ENCODE measurements at places on chromosomes 16 and 17.

DNA sequence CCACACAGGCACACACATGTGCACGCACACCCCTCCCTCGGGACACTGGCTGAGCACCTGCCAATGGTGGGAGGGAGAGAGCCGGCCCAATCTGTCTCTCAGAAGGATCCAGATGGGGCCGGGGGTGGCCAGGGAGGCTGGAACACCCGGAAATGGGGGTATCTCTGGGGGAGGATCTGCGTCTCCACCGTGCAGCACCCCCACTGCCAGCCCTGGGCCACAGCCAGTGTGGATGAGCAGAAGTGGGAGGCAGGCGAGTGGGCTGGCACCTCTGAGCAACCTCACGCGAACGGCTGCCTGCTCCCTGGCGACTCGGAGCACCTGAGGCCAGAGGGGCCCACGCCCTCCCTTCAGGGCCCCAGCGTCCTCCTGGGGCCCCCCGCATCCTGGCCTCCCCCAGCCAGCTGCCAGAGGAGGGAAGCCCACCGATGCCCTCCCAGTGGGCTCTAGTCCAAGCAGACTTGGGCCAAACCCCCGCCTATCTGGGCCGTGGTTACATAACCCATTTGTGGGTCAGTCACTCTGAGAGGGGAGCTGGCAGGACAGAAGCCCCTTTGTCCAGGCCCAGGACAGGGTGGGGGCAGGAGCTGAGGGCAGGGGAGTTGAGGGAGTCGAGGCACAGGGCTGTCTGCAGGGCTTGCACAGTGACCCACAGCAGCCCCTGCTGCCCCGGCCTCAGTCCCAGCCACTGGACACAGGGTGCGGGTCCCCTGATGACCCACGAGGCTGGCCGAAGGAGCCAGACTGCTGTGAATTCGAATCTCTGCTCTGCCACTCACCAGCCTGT is 5.6 kb downstream of the CASKIN1 start:
- DNase-seq = no peak

GRCh38 chr17:7213895-7214299 is 5.7 kb downstream of the DLG4 start:
- peak; percentile 72 for DNase-seq

DNA sequence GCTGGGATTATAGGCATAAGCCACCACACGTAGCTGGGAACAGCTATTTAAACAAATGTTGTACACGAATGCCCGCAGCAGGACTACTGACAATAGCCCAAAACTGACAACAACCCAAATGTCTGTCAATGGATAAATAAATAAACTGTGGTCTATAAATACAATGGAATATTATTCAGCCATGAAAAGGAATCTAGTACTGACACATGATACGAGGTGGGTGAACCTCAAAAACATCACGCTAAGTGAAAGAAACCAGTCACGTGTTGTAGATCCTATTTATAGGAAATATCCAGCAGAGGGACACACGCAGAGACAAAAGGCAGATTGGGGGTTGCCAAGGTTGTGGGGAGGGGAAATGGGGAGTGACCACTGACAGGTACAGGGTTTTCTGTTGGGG is 390.0 kb upstream of the TNRC6C start:
- DNase-seq = no peak

GRCh38 chr16:88595921-88596320 is 25.7 kb downstream of the ZC3H18 start:
- DNase-seq = no peak

GRCh38 chr17:1143573-1143972 is 36.2 kb downstream of the ABR start:
- DNase-seq = no peak

- no peak for DNase-seq
Observed at GRCh38 chr17:57550016-57550415, 195.1 kb downstream of the CCDC182 start.

GRCh38 chr17:42422958-42423712 is at the start of gene CAVIN1:
CAVIN1 (minus strand) TSS chr17:42423256; CDS start chr17:42423097, 159 bp downstream.
- DNase-seq = peak; percentile 85

DNA sequence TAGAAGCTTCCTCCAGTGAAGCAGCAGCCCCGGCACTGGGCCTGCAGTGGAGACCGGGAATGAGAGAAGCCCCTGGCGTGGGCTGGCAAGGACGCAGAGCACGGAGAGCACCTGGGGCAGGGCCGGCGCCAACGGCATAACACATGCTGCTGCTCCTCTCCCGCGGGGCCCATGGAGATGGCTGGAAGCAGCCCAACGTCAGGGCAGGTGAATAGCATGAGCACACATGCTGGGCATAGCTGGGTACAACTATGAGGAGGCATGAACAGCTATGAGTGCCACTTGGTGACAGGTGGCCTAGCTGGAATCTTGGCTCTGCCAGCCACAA is 46.4 kb downstream of the IRF8 start:
- no peak for DNase-seq

DNA sequence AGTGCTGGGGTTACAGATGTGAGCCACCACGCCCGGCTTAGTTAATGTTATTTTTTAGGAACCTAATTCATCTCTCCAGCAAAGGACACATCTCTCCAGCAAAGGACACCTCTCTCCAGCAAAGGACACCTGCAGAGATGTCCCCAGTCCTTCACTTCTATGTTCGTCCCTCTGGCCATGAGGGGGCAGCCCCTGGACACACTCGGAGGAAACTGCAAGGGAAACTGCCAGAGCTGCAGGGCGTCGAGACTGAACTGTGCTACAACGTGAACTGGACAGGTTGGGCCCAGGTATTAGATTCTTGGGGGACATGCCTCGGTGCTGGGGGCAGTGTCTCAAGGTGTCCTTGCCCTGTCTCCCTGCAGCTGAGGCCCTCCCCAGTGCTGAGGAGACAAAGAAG is 4.7 kb downstream of the PFAS start:
- DNase-seq = peak; percentile 13

DNA sequence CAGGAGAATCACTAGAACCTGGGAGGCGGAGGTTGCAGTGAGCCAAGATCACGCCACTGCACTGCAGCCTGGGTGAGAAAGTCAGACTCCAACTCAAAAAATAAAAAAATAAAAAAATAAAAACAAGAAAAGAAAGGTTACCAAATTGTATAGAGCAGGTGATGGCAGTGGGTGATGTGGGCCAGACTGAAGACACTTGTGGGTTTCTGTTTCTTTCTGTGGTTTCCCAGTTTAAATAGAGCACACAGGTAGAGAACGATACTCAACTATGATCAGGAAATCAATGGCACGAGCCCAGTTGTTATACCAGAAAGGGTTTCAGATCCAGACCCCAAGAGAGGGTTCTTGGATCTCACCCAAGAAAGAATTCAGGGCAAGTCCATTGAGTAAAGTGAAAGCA is 32.6 kb downstream of the NUBP1 start:
- no peak for DNase-seq

- DNase-seq = no peak
Observed at GRCh38 chr16:19212059-19212458, 44.0 kb downstream of the SYT17 start.

GRCh38 chr17:45302649-45303173 is 14.1 kb downstream of the MAP3K14 start:
- DNase-seq = no peak

DNA sequence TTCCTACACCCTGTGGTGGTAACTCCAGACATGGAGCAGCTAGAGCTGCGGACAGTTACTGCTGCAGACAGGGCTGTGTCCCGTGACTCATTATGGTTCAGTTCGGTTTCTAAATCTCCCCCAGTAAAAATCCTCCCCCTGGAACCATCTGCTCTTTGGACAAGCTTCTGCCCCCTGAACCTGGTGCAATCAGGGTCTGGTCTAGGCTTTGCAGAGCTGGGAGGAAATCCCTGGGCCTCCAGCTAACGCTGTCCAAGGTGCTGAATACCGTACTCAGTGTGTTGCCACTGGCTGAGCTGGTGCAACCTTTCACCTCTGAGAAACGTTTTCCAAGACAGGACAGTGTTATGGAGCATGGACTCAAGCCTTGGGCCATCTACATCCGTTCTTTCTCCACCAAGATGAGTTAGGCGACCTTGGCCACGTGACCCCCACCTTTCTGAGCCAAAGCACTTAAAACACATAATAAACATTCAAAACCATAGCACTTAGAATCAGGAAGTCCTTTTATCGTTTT is 142.0 kb downstream of the CPPED1 start:
- DNase-seq = peak; percentile 6

DNA sequence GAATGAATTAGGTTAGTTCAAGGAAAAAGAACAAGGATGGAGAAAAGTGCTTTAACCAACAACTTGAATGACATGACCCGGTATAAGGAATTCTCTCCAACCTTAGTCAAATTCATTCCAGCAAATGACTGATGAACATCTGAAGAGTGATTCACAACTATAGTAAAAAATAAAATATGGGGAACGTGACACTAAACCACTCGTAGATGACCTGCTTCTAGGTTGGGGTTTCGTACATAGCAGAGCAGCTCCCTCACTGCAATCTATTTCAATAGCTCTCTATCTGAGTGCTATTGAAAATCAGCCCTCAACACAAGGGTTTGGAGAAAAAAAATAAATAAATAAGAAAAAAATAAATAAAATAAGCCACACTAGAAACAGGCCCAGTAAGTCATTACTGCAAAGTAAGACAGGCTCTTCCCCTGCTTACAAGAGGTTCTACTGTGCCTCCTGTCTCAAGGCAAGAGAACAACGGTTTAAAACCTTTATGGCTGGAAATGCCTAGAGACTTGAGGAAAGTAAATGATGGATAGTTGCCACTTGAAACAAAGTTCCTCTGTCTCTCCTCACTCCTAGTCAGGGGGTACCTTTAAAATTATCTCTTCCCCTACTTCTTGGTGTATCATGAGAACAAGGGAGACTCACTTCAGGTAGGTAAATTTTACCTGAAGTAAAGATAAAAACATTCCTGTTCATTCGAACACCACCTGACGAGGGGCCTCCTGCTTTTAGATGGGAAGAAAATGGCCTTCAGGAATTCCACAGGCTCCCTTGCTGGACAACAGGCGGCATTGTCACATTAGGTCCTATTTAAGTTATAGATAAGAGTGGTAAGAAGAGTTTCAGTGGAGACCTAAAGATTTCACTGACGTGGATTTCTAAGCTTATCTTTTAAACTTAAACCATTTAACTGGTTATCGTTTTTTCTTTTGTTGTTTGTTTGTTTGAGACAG is 20.5 kb downstream of the COG7 start:
- DNase-seq = no peak

DNA sequence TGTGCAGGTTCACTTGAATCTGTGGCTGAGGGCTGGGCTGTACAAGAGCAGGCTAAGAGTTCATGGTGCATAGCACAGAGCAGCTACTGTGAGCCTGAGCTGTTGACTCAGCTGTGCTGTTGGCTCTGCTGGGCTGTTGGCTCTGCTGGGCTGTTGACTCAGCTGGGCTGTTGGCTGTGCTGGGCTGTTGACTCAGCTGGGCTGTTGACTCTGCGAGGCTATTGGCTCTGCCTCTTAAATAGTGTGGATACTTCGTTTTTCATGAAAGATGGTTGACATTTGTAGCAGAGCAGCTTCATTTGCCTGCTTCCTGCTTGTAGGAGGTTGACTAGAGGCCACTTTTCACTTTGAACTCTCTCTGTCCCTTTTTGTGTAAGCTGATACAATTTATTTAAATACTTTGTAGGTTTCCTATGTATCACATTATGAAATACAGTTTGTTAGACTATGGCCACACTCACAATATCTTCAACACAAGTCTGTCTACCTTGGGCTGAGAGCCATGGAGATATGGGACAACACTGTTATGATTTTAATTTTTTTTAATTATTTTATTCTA is 40.3 kb upstream of the CCNF start:
- DNase-seq = no peak

- DNase-seq = no peak
Observed at GRCh38 chr17:55664287-55664686, 58.4 kb downstream of the TMEM100 start.

- no peak for DNase-seq
Observed at GRCh38 chr16:12704492-12705111, 99.1 kb downstream of the CPPED1 start.

DNA sequence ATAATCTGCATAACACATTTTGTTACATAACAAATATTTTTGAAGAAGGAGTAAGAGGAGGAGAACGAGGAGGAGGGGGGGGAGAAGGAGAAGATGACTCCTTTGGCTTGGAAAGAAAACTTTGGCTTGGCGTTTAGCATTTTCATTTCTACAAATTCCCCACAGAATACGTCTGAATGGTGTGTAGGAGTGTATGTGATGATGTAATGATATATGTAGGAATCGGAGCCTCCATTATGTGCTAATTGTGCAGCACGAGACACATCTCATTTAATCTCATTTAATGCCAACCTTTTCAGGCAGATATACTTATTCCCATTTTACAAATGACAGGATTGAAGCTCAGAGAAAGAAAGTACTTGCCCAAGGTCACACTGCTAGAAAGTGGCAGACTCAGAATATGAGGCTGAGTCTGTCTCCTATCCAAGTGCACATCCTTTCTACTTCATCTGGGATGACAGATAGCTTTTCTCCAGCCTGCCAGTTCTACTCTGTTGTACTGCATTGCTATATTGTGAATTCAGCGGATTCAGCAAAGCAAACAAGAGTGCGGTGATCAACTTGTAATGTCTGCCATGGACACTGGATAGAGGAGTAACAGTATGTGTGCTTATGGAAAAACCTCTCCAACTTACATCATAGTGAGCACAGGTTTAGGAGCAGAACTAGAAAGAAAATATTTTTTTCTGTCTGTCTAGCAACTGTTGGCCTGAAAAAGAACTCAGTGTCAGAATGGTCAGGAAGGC is 10.4 kb upstream of the SLC47A2 start:
- no peak for DNase-seq

GRCh38 chr17:64155751-64156544 is 26.0 kb upstream of the ERN1 start:
- DNase-seq = no peak

DNA sequence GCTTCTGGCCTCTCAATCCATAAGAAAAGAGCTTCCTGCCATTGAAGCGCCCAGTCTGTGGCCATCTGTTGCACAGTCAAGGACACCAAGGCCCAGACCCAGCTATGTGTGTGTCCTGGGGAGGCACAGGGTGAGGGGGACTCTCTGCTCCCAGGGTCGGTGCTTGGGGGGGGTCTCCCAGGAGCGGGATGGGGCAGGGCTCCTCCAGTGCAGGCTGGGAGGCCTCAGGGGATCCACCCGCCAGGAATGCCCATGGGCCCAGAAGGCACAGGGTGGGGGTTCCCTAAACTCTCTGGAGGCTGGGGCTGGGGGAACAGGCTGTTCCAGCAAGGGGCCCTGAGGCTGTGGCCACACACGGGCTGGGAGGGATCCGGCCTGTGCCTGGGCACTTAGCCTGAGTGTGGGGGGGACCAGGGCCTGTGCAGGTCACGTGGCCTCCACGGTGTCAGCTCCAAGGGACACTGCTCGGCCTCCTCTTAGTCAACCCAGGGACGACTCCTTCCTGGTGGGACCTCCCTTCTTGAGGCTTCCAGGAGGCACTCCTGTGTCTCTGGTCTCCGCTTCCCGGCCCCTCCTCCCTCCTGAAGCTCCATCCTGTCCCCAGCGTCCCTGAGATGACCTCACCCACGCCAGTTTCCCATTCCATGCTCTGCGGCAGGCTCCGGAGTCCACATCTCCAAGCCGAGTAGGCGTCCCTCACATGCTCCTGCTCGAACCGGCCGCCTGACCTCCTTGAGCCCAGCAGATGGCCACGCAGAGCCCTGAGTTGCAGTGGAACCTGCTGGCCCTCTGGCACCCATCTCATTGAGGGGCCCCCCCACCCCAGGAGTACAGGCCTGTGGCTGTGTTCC is 23.1 kb upstream of the BAHCC1 start:
- peak; percentile 35 for DNase-seq

- DNase-seq = no peak
Observed at GRCh38 chr17:41448506-41448905, 7.7 kb upstream of the KRT38 start.

- no peak for DNase-seq
Observed at GRCh38 chr17:34926661-34927060, 34.6 kb downstream of the CCT6B start.

Measured in HCT116 (cell line).